ENCODE measurements at places on chromosomes 1 and 21.

- peak; percentile 74 for DNase-seq
Measured at GRCh38 chr1:145979746-145980456, 15.4 kb downstream of the POLR3GL start.

DNA sequence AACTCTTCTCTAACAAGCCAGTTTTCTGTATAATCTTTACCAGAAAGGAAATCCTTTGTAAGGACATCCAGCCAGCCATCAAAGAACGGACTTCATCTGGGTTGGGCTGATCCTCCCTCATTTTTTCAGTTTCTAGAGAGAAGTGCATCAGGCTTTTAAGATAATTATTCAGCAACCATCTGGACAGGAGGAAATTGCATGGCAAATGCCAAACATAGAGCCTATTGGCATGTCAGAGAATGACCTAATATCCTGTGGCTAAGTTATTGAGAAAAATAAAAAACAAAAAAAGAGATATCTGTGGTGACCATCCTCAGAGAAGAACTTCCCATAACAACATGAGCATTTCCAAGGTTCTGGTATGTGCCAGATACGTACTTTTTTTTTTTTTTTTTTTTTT lies 74.9 kb upstream of the BEND5 start:
- DNase-seq, result no peak

- no peak for DNase-seq
Measured at GRCh38 chr1:10765734-10766478, 30.5 kb downstream of the CASZ1 start.

DNA sequence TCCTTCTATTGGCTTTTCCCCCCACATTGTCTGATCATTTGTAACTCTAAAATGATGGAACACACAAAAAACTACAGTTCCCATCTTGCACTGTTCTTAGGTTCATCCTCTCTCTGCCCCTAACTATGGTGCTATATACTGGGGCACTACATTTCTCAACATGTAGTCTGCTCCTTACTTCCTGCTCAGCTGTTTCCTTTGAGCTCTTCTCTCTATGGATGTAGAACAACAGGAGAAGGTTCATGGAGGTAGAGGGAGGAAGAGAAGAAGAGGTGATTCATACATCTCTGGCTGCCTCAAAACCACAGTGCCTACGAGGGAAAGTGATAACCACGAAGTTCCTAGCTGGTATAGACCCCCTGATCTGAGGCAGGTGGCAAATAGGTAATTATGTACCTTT lies 7.0 kb upstream of the C1orf146 start:
- no peak for DNase-seq

DNA sequence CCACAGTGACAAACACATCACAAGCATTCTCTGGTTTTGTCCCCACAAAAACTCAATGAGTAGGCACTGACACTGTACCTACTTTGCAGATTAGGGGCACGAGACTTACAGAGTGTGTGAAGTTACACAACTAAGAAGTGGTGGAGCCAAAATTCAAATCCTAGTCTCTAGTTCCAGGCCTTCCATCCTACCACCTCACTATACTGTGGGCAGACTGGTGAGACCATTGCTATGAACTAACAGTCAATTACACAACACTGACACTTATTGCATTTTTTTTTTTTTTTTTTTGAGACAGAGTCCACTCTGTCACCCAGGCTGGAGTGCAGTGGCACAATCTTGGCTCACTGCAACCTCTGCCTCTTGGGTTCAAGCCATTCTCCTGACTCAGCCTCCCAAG lies 71.4 kb downstream of the KCNN3 start:
- DNase-seq, result no peak

DNA sequence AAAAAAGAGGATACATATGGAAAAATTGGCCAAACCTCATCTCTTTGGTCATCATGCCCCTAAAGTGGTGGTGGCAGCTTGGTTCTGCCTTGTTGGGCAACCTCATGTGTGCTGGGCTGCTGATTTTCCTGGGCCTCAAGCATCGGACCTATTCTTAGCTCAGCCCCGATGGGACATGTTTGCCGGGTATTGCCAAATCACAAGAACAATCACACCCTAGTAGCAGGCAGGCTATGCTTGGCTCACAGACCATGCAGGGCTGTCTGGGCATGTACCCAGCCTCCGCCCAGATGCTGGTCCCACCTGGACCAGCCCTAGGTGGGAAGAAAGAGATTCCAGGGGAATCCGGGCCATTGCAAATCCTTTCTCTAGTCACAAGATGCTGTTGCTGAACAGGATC lies 189.4 kb upstream of the FGGY start:
- DNase-seq, result no peak

- peak; percentile 12 for DNase-seq
Measured at GRCh38 chr1:91883470-91883869, 2.5 kb downstream of the TGFBR3 start.

GRCh38 chr1:23209770-23210169 lies 7.5 kb downstream of the HTR1D start:
- DNase-seq, result no peak

DNA sequence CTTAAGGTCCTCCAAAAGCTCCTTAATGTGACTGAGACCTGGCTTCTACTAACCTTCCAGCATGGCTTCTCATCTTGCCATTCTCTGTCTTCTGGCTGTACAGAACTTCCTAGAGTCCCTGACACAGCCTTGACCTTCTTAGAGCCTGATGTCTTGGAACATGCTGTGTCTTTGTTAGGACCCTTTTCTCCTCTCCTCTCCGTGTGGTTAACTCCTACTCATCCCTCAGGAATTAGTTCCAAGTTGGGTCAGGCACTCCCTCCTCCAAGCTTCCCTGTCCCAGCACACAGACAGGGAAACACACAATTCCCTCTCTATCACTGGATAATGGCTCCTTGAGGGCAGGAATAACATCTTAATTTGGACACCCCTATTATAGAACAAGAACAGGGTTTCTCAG lies 275.4 kb upstream of the USP24 start:
- DNase-seq, result no peak

DNA sequence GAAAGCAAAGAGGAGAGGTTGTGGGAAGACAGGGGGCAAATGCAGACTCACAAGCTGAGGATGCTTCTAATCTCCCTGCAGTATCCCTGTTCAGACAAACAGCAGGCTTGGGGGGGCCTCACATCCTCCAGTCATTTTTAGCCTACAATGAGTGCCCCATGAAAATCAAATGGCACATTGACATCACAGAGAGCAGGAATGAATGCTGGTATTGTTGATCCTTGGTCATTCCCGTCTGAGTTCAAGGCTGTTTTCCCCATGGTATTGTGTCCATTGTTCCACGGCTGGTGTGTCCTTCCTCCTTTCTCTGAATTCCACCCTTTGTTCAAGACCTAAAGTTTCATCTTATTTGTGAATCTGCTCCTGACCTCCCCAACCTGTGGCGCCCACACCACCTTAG lies 545.6 kb downstream of the AJAP1 start:
- DNase-seq, result no peak

DNA sequence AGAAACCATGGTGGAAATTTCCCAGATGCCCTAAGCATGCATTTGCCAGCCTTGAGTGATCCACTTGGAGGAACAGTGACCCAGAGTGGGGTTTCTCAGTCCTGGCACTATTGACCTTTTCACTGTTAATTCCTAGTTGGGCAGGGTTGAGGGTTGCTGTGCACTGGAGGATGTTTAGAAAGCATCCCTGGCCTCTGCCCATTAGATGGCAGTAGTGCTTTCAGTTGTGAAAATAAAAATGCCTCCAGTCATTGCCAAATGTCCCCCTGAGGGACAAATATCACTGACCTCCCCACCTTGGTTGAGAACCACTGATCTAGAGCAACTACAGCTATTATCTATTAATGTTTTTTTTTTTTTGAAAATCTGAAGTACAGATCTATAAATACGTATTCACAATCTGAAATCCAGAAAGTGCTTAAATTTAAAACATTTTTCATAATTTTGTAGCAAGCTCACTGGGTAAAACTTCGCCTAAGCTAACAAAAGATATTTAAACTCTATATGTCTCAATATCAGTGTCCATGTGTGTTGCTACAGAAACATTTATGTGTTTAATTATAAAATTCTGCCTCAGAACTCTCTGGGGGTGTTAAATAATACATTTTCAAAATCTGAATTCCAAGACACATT lies 27.3 kb downstream of the F3 start:
- DNase-seq, result peak; percentile 25

GRCh38 chr1:32073299-32074229 lies 825 bp downstream of the TMEM39B start:
- DNase-seq, result peak; percentile 96

DNA sequence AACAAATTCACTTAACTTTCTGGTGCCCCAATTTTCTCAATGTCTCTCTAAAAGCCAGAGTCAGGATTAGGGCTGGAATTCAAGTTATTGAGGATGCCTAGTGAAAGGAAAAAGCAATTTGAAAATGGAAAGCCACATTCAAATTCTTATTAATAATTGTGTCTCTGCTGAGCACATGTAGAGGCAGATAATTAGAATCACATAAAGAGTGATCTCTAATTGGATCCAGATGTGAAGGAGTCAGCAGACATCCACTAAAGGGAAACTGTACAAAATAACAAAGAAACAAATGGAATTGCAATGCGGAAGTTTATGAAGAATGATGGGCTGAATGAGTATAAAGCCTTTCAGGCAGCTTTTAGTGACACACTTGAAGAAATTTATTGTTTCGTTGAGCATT lies 482.6 kb downstream of the TTLL7 start:
- no peak for DNase-seq

DNA sequence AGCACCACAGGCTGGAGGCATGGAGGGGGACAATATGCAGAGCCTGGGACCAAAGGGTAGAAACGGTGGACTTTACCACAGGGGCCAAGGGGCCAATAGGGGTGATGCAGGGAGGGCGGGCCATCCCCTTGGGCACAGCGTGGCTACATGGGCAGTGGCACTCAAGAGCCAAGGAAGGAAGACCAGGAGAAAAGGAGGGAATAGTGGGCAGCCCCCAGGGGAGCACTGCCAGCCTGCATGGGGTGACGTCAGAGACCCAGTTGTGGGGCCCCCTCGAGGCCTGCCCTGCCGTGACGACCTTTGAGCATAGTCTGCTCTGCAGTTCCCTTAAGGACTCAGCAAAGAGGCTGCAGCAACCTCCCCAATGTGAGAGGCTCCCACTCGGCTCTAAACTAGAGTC lies 95.5 kb upstream of the TMPRSS2 start:
- no peak for DNase-seq

GRCh38 chr1:24256687-24257086 lies 62.5 kb upstream of the GRHL3 start:
- DNase-seq, result no peak

GRCh38 chr21:46410516-46410915 lies 48.2 kb upstream of the DIP2A start:
- no peak for DNase-seq

GRCh38 chr1:162536511-162536910 lies 25.0 kb upstream of the UAP1 start:
- DNase-seq, result no peak

GRCh38 chr1:154913273-154913672 lies 23.2 kb downstream of the PMVK start:
- no peak for DNase-seq

DNA sequence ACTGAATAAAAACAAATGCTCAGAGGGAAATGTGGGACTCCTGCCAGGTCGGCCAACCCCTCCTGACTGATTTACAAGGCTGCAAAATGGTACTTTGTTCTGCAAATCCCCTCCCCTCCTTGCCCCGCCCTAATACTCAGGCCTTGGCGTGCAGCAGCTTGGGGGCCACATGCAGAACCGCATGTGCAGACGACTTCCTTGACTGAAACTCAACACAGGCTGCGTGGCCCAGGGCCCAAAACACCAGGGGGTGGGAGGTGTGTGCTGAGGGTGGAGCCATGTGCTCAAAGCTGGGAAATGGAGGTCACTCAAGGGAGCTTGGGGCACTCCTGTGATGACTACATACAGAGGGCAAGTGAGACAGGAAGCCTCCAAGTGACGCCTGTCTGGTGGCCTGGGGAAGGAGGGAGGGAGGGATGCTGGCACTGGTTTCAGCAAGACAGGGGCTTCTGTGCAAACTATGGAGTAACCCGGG lies 87.2 kb downstream of the MRPL37 start:
- DNase-seq, result peak; percentile 15

DNA sequence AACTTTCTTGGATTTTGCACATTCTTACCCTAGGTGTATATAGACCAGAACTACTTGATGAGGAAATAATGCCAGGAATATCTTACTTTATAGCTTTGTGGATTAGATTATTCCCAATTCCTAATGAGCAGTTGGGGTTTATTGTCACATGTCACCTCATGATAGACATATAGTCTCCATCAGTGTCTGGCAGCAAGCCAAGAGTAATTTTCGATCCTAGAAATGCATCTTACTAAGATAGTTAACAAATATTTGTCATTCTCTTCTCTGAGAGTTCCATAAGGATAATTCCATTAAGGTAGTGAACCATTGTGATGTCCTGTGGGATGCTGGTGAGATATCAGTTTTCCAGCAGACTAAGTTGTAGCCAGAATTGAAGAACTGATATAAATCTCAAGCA lies 1282.9 kb upstream of the B3GALT2 start:
- no peak for DNase-seq

- DNase-seq, result peak; percentile 81
Measured at GRCh38 chr1:13702425-13703127, 2.6 kb downstream of the PRDM2 start.

- no peak for DNase-seq
Measured at GRCh38 chr1:223000632-223001031, 142.4 kb downstream of the TLR5 start.

DNA sequence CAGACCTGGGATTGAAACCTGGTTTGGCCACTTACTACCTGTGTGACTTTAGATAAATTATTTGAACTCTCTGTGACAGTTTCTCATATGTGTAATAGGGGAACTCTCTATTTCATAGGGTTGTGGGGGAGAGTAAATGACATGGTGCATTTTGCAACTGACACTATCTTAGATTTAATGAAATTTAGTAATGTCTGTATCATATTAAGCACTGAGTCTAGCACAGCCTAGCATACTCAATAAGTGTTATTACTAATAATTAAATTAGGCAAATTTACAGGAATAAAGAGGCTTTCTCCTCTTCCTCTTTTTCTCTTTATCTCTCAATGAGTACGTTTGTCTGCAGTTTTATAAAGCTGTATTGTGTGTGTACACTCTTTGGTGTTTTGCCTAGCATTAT lies 80.2 kb upstream of the MACF1 start:
- no peak for DNase-seq

DNA sequence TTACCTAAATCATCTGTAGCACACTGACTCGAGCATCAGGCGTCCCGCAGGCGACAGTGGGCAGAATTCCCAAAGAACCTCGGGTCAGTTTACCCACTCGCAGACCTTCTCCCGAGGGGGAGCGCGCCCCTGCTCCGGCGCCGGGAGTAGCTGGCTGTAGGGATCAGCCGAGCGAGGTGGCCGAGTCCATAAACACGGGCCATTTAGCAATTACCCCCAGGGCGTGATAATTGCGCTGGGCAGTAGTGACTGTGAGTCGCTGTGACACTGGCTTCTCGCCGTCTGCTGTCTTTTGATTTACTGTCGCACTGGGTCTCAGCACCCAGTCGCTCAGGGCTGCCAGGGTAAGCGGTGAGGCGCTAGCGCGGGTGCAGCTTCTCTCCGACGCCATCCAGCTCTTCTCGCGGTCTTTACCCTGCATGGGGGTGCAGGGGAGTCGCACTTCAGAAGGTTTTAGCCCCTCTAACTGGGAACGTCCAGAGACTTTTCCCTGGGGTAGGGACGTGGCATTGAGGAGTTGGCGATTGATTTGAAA lies 16.2 kb downstream of the HLX start:
- no peak for DNase-seq
